Ureter (tissue), 1 donor: ENCODE measurements at places on chromosomes 5 and 9.

GRCh38 chr9:136220017-136220729, 15.2 kb upstream of the LHX3 start:
- no peak for DNase-seq

DNA sequence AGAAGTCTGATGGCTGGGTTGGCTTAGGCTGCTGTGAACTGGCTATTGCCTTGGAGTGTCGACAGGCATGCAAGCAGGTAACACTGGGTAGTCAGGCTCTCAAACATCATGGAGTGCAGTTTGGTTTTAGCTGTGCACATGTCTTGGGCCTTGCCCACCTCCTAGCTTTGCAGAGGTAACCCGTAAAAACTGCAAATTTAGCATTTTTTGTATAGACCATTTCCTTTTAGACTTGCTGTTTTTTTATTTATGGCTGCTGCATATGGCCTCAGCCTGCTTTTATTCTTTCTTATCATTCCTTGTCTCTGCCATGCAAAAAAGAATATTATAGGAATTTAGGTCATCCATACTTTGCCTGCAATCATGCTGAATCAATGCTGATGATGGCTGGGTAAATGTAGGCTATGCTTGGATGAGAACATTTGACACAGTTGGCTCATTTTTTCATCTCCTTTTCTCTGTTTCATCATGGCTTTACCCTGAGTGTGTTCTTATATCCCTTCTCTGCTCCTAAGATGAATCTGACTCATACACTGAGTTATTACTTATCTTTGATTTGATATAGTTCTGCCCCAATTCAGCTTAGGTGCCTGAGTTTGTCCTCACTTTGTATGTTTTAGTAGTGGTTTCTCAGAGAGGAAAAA, 27.2 kb downstream of the RECK start:
- no peak for DNase-seq

- DNase-seq, result peak; percentile 94
Observed at GRCh38 chr9:63816751-63817621, 1468.0 kb downstream of the FOXD4L5 start.

- DNase-seq, result no peak
Observed at GRCh38 chr5:143755966-143756365, 56.0 kb upstream of the HMHB1 start.

- DNase-seq, result no peak
Observed at GRCh38 chr5:107385708-107386107, 285.0 kb downstream of the EFNA5 start.

DNA sequence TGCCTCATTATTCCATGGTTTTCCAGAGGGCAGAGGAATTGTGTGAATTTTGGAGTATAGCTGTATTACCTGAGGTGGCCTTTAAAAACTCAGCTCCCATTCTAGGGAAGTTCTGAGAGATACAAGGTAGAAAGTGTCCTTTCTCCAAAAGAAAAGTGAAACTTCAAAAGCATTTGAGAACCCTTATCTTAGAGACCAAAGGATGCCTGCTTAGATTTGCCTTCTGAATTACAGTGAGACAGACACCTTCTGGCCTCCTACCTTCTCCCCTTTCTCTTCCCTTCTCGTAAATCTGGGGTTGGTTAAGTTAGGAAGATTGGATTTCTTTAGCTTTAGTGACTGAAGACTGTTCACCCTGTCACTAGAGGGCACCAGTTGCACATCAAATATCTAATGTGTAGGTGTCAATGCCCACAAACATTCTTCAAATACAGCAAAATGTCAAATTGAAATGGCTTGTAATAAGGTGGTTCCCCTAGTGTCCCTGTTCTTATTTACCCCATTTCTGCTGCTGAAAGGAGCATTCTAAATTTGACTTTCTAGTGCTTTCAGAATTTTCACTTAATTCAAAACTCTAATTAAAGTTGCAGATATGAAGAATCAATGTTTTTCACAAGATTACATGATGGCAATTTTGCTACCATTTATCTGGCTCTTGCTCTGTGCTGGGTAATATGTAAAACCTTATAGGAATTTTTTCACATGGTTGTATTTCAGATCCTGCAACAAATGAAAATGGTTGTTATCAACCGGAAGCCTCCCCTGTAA, 46.7 kb downstream of the PRRC1 start:
- peak; percentile 51 for DNase-seq

DNA sequence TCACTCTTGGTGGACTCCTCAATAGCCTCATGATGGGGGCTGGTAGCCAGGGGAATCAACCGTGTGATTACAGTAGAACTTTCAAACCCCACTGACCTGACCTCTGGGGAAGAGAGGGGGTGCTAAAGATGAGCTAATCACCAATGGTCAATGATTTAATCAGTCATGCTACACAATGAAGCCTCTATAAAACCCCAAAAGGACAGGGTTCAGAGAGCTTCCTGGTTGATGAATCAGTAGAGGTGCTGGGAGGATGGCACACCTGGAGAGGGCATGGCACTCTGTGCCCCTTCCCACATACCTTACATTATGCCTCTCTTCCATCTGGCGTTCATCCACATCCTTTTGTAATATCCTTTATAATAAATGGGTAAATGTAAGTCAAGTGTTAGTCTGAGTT, 8.9 kb upstream of the SH3TC2 start:
- no peak for DNase-seq

DNA sequence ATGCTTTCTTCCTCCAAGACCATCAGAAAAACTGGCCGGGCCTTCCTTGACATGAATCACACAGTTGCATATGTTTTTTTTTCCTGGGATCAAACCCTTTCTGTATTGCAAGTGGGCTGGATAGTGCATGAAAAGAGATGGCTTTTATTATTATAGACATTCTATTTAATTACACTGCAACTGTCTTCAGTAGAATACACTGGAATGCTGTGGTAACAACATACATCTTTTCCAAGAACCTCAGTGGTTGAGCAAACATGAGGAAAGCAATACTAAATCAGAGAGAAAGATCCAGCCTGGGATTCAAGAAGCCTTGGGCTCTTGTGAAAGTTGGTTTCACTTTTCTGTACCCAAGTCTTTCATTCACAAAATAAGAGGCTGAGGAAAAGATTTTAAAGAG, 193.0 kb downstream of the DMAC1 start:
- DNase-seq, result no peak

DNA sequence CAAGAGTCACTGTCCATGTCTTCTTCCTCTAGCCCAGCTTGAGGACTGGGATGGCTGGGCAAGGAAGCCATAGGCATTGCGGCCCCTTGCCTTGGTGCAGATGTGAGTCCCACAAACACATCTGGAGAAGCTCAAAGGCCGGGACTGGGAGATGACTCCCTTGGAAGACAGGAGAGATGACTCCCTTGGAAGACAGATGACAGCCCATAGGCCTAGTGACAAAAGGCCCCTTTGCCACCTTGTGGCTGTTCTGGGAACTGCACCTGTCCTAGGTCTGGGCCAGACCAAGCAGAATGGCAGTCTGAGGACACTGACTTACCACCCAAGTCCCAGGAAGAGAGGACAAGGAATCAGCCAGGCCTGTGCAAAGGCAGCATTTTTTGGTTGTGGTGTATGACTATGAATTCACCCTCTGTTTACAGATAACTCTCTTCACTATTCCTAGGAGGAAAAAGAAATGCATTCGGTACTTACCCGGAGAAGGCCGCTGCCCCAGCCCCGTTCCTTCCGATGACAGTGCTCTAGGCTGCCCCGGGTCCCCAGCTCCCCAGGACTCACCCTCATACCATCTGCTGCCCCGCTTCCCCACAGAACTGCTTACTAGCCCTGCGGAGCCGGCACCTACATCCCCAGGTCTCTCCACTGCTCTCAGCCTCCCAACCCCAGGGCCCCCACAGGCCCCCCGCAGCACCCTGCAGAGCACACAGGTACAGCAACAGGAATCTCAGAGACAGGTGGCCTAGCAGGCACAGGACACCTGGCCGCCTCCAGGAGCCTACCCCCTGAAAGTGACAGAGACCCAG, 30.8 kb downstream of the SKP1 start:
- peak; percentile 84 for DNase-seq

GRCh38 chr5:127801751-127802476, 98.7 kb downstream of the CCDC192 start:
- DNase-seq, result no peak

GRCh38 chr5:68918306-68918705, 175.5 kb upstream of the SLC30A5 start:
- no peak for DNase-seq

- no peak for DNase-seq
Observed at GRCh38 chr9:105067895-105068580, 140.1 kb upstream of the ABCA1 start.

- no peak for DNase-seq
Observed at GRCh38 chr5:157477814-157478494, 17.9 kb downstream of the NIPAL4 start.

DNA sequence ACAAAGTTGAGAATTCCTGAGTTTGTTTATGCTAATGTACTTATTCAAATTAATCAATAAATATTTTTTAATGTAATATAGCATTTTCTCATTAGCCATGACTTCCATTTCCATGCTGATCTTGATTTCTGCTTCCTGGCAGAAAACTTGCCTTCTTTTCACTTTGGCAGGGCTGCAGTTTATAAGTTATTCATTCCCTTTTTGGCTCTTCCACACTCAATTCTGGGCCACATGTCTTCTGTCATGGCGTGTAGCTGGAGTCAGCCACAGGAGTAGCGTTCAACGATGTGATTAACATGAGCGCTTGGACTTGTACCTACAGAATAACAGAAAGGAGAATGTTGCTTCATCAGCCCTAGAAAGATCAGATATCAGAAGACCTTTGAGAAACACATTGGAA, 172.9 kb downstream of the CFAP90 start:
- DNase-seq, result no peak

DNA sequence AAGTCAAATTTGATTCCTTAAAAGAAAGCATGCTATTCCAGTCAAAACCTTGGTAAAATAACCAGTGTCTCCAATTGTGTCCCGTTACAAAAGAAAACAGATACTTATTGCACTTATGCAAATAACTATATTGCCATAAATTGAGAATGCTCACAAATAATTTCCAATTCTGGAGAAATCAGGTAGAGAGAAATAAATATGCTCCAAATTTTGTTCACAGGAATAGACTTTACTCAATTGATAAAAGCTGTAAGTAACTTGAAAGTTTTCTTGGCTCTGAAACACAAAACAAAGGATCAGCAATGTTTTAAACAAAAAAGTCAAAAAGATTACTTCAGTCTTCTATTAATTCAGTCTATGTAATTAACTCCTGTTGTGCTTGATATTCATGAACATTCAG, 7.8 kb upstream of the DTWD2 start:
- no peak for DNase-seq

GRCh38 chr9:97858393-97858713, 5.3 kb downstream of the FOXE1 start:
- DNase-seq, result no peak

DNA sequence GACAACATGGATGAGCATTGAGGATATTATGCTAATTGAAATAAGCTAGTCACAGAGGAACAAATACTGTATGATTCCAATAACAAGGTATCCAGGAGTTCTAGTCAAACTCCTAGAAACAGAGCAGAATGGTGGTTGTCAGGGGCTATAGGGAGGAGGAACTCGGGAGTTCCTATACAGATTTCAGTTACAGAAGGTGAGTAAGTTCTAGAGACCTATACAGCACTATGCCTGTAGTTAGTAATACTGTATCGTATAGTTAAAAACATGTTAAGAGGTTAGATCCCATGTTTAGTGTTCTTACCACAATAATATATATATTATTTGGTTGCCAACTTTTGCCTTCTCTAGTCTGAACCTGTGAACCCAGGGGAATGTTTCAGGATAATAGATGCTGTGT, 7.9 kb upstream of the OXCT1 start:
- DNase-seq, result no peak

GRCh38 chr5:13664377-13664776, 280.1 kb downstream of the DNAH5 start:
- DNase-seq, result no peak

- DNase-seq, result no peak
Observed at GRCh38 chr5:135332519-135333150, 66.4 kb downstream of the MACROH2A1 start.

GRCh38 chr9:93115486-93116071, 18.5 kb downstream of the NINJ1 start:
- DNase-seq, result peak; percentile 42
